ENCODE measurements at places on chromosomes 13 and 19.

GRCh38 chr19:32178401-32178800 is 167.0 kb upstream of the ZNF507 start:
- no peak for DNase-seq

GRCh38 chr19:498977-499623 is 2.8 kb downstream of the MADCAM1 start:
- DNase-seq = peak; percentile 58

DNA sequence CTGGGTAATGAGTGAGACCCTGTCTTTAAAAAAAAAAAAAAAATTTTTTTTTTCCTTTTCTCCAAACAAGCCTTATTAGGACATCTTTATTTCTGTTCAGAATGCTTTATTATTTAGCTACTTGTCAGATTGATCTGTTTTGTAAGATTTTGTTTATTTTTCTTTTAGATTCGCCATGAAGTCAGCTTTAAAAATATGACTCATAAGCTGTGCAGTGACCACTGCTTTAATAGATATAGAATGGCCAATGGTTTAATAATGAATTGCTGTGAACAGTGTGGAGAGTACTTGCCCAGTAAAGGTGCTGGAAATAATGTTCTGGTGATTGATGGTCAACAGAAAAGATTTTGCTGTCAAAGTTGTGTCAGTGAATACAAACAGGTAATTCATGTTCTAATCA is 47.7 kb downstream of the ZMYM2 start:
- no peak for DNase-seq

GRCh38 chr13:38784036-38784880 is 97.4 kb downstream of the FREM2 start:
- no peak for DNase-seq

DNA sequence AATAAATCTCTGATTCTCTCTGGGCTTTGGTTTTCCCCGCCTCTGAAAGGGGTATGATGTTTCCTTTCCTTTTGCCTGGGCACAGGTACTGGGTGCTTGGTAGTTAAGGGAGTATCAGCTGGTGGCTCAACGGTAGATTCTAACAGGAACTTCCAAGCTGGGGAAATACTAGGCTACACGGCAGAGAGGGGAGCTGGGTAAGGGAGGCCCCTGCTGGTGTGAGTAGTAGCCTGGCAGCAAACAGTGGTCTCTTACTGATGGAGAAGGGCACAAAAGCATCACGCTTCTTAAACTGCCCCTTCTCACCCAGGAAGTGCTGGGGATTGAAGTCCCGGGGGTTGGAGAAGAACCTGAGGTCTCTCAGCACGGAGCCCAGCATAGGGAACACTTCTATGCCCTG is 26.9 kb upstream of the CYP2A7 start:
- DNase-seq = no peak

- no peak for DNase-seq
Measured at GRCh38 chr13:29918845-29919244, 68.4 kb upstream of the UBL3 start.

DNA sequence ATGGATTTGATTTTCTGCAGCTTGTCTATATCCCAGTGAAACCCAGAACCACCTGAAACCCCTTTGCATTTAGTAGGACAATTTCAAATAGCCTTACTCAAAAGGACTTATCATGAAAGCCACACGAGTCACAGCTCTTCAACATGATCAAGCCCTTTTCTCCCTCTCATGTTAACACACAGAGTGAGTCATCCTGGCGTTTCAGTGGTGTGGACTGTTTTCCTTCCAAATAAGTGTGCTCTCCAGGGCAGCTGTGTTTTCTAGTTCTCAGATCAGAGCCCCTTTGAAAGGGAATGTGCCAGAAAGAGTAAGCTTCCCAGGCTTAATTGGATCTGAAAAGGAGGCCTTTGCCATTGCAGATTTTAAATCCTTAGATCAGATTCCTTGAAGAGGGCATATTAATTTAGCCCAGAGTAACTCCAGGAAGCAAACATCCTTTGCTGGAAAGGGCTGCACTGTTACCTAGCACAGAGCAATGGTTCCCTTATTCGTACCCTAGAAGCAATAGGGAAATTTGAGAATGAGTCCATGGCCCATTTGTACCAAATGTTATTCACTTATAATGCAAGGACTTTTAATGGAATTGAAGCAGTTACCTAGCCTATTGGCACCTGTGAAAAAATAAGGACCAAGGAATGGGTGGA is 51.3 kb downstream of the ERICH6B start:
- DNase-seq = no peak

DNA sequence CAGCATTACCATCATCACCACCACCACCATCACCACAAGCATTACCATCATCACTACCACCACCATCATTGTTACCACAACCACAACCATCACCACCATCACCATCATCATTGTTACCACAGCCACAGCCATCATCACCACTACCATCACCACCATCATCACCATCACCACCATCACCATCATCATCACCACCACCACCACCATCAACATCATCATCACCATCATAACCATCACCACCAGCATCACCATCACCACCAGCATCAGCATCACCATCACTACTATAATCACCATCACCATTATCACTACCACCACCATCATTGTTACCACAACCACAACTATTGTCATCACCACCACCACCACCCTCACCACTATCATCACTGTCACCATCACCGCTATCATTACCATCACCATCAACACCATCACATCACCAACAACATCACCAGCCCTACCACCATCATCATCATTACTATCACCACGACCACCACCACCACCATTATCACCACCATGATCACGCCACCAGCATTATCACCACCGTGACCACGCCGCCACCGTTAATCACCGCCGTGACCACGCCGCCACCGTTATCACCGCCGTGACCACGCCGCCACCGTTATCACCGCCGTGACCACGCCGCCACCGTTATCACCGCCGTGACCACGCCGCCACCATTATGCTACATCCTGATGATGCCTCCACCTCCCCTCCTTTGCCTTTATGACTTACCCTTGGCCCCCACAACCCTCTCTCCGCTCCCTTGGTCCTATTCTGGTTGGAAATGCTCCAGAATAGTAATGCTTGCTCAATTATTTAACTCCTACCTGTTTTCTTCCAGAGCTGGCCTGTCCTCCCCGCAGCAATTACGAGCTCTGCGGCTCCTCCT is 10.0 kb upstream of the FXYD3 start:
- DNase-seq = no peak

- no peak for DNase-seq
Measured at GRCh38 chr13:59715611-59716010, 448.1 kb downstream of the DIAPH3 start.
